ENCODE measurements at places on chromosomes 1 and 21. TPM values are rescaled to one million over a fixed set of nuclear protein-coding genes. Genes with fewer than 3 reads are reported as not detected.

Gene FCAMR
- total RNA-seq: not detected

Gene ARHGAP29
- 159 TPM for total RNA-seq

DNA sequence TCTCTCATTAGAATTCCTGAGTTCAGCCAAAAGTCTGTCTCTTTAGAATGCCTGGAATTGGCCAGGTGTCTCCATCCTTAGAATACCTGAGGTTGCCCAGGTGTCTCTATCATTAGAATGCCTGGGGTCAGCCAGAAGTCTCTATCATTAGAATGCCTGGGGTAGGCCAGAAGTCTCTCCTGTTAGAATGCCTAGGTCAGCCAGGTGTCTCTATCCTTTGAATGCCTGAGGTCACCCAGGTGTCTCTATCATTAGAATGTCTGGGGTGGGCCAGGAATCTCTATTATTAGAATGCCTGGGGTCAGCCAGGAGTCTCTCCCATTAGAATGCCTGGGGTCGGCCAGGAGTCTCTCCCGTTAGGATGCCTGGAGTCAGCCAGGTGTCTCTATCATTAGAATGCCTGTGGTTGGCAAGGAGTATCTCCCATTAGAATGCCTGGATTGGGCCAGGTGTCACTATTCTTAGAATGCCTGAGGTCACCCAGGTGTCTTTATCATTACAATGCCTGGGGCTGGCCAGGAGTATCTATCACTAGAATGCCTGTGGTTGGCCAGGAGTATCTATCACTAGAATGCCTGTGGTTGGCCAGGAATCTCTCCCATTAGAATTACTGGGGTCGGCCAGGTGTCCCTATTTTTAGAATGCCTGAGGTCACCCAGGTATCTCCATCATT is 43.0 kb downstream of the RNF187 start:
- DNase-seq: no peak

Gene ECM1
- total RNA-seq: 0.35 TPM

- no peak for DNase-seq
Observed at GRCh38 chr1:74835051-74835450, 102.1 kb downstream of the TYW3 start.

DNA sequence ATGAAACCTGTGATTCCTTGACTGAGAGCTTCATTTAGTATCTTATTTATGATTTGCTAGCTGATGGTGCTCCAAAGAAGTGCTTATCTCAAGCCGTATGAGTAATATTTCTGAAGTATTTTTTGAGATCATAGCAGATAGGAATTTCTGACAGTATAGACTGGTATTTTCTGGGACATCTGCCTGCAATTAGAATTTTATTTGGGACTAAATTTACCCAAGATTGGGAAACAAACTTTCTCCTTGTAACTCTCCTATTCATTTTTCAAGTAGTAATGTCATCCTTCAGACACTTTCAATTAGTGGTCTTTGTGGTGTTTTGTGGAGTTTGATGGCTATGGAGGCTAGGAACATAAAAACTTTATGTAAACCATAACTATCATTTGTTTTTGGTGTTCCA is 597.2 kb upstream of the ZP4 start:
- DNase-seq: no peak

DNA sequence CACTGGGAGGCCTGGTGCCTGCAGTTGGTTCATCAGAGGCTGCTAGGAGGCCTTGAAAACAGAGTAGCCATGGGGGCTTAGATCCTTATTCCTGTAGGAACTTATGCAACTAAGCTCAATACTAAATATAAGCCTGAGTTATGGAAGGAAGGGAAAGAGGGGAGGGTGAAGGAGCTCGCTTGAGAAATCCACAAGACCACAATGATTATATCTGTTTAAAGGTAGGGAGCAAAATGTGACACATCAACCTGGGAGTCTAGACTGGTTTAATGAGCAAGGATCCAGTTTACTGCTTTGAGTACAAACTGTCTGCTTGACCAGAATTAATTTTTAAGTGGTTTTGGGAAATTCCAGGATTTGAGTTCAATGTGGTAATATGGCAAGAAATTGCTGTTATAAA is 20.4 kb upstream of the ANGPTL7 start:
- DNase-seq: no peak

GRCh38 chr1:94408104-94408830 is 9.9 kb upstream of the ABCD3 start:
- no peak for DNase-seq
